T-helper 17 cell (primary cell): ENCODE measurements at places on chromosomes 16 and 17.
A peak's percentile ranks its signal among the peaks of the same experiment; 100 is the strongest.

- DNase-seq, result no peak
These were observed 266.7 kb upstream of the CDH11 start for GRCh38 chr16:65388592-65388991.

DNA sequence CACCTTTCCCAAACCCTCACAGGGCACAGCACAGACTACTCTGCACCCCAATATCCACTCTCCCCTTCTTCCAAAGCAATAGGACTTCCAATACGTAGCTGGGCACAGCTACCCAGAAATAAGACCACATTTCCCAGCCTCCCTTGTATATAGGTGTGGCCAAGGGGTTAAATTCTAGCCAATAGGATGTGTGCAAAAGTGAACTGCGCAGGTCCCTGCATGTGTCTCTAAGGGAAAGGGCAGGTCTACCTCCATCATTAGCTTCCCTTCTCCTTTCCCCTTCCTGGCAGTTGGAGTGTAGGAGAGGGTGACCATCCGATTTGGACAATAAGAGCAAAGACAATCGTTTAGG, 25.5 kb upstream of the SNN start:
- no peak for DNase-seq

GRCh38 chr16:2969545-2970521, 685 bp downstream of the PAQR4 start:
- DNase-seq, result peak; percentile 49

- no peak for DNase-seq
These were observed 33.7 kb downstream of the GDE1 start for GRCh38 chr16:19488213-19488640.

- DNase-seq, result no peak
These were observed 72.9 kb upstream of the CHMP6 start for GRCh38 chr17:80918731-80919130.

DNA sequence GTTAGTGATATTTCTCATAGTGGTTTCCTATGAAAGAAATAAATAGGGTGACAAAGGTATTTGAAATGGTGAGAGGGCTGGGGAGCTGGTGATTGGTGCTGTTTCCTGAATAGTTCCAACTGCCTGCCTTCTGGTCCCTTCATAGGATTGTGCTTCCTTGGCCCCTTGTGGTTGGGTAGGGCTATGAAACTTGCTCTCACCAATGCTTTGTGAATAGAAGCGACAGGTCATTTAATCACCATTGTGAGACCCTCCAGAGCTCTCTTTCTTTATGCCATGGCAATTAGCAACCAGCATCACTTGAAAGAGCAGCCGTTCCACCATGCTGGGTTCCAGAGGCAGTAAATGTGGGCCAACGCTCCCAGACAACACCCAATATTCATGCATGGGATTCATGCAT, 23.7 kb upstream of the WWOX start:
- DNase-seq, result no peak

- no peak for DNase-seq
These were observed 44.7 kb upstream of the PRSS54 start for GRCh38 chr16:58339452-58339981.
